ENCODE measurements at places on chromosomes 2 and 18.

GRCh38 chr18:36728345-36728744 lies 100.5 kb downstream of the TPGS2 start:
- no peak for DNase-seq

GRCh38 chr2:31004257-31004656 lies 134.0 kb downstream of the GALNT14 start:
- DNase-seq: no peak

DNA sequence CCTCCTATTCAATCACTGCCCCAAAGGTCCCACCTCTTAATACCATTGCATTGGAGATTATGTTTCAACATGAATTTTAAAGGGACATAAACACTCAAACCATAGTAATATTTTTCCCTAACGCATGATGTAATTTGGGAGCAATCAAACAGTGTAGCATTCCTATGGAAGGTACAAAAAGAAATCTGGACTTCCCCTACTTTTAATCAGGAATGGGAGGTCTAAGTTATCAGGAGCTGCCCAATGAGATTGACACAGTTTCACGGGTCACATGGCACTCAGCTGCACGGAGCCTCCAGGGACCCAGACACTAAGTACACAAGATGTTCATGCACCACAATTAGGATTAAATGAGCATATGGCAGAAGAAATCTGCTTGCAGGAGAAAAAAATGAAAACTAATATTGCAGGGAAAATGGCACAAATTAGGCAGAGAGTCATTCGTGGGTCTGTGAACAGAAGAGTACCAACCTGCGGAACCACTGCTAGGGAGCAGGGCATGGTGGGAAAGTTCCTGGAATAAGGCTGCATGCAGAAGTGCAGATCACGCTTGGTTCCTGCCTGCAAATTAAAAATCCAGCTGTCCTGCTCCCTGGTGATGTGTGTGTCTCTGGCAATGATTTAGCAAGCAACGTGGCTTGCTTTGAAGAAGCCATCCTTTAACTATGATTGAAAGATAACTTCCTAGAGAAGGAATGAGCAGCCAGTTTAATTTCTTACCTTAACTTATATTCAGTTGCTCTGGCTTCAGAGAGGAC lies 326.6 kb upstream of the ID2 start:
- DNase-seq: no peak

GRCh38 chr2:20592106-20593071 lies 58.5 kb downstream of the HS1BP3 start:
- DNase-seq: no peak

DNA sequence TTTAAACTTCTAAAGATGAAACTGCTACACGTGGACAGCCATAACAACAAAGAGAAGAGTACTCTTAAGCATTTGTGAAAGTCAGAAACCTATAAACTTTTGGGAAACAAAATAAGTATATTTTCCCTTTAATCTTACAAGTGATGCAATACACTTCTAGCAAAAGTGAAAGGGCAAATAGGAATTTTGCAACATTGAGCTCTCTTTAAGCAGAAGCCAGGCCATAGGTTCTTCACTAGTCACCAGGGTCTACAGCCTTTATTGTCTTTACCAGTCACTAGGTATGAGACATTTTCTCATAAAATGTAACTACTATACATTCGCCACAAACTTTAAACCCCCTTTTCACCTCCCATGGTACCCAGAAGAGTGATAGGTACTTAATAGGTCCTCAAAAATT lies 37.5 kb downstream of the SCN1A start:
- DNase-seq: no peak

GRCh38 chr2:84899304-84900204 lies 5.9 kb upstream of the TMSB10 start:
- DNase-seq: no peak

DNA sequence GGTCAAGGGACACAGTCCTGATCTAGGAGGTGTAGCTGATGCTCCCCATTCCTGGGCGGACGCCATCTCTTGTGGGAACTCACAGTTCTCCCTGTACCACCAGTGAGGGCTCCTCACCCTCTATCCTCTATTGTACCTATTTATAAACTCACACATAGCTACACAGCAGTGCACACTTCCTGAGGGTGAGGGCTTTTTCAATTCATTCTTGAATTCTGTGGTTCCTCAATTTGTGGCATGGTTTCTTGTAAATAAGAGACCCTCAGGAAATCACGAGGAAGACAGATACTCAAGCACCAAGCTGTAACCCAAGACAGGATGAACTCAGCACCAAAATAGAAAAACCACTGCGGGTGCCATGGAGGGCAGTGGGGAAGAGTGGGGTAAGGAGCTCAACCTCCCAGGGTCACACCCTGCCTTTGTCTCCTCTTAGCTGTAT lies 245.9 kb upstream of the PXDN start:
- DNase-seq: no peak

DNA sequence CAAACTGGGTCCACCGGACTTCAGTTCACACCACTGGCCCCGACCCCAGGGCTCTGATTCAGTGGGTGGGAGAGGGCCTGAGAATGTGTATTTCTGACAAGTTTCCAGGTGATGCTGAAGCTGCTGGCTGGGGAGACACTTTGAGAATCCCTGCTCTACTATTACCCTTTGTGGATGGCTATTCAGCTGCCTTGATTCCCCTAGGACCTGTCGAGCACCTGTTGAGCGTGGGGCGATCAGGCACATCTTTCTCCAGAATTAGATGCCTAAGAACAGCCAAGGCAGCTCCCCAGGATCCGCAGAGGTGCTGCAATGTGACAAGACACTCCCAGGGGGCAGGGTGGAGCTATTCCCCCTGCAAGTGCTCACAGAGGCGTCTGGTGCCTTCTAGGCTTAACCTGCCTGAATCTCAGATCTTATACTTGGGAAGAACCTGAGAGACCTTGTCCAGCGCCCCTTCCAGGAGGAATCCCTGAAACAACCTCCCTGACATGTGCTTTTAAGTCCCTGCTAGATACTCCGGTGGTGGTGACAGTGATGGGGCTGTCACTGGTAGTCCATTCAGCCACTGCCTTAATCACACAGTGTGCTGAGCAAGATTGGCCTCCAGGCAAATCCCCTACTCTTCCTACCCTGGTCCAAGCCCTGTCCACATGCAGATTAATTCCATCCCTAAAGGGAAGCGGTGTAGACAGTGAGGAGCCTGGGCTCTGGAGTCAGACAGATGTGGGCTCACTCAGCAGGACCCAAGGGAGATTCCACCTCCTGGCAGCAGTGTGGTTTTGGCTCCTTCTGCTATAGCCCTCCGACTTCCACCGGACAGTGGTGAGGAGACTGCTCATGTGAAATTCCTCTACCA lies 43.4 kb upstream of the OTOF start:
- DNase-seq: peak; percentile 46

DNA sequence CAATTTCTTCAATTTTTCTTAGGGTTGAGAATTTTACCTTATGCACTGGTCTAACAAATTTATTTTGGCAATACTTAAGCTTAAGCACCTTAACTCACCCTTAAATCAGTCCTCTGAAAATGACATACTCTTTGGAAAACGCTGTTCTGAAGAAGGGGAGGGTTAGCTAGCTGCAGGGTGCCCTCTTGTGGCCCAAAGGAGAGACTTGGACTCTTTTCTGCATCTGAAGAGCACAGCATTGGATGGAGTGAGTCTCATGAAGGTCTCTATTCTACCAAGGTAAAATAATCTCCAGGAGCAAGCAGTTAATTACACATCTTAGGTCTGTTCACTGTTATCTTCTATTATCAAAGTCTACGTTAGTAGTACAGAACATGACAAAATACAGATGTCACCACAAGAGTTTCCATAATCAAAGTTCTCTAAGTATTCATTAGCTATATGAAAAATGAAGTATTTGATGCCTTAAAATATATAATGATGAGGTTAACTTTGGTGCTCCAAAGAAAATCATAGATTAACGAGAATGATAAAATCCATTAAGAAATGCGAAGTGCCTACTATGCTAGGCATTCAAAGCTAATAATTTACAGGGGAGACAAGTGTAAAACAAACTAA lies 24.4 kb downstream of the PUM2 start:
- DNase-seq: peak; percentile 63

GRCh38 chr2:204973616-204974015 lies 428.3 kb downstream of the PARD3B start:
- no peak for DNase-seq

DNA sequence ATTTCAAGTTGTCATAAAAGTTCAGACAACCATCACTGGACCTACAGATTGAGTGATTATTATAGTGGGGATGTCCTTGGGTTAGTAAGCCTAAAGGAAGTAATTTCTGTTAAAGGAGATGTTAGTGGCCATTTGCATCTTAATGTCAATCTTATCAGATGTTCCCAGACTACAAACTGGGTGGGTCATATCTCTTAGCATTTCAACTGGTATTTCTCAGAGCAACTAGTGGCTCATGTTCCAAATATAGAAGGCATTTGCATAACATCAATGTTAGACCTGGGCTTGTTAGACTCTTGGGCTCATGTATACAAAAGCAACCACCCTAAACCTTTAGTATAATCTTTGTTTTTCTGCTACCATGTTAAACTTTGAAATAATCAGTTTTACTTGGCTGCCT lies 17.9 kb downstream of the PLEKHA3 start:
- DNase-seq: no peak

GRCh38 chr2:219752726-219753125 lies 125.3 kb downstream of the SLC4A3 start:
- DNase-seq: no peak

GRCh38 chr2:162126527-162126926 lies 25.5 kb downstream of the GCG start:
- no peak for DNase-seq

- DNase-seq: no peak
Observed at GRCh38 chr2:38709567-38710194, 41.5 kb downstream of the SRSF7 start.

- no peak for DNase-seq
Observed at GRCh38 chr2:48369971-48370370, 160.0 kb upstream of the STON1 start.

- DNase-seq: no peak
Observed at GRCh38 chr2:46878886-46879285, 36.7 kb downstream of the MCFD2 start.

DNA sequence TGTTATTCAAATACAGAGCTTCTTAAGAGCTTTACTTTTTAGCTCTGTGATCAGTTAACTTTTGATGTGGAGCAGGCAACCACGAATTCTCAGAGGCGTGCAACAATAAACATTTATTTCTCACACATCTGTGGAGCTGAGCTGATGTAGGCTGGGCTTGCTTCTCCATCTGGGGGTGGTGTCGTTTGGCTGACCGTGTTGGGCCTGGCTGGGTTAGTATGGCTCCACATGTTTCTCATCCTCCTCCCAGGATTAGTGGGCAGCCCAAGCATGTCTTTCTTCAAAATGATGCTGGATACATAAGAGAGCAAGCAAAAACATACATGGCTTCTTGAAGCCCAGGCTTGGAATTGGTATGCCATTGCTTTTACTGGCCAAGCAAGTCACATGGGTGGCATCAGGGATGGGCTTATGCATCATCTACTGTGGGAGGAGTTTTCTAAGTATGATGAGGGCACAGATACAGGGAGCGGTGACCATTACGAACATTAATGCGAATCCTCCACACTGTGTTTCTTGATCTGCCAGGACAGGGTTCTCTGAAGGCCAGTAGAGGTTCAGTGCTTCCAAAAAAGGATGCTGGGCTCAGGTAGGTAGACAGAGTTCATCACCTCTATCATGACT lies 157.0 kb upstream of the TNP1 start:
- no peak for DNase-seq

- no peak for DNase-seq
Observed at GRCh38 chr2:150219861-150220260, 267.6 kb downstream of the RND3 start.

- no peak for DNase-seq
Observed at GRCh38 chr2:54476852-54477251, 20.7 kb downstream of the SPTBN1 start.

- DNase-seq: no peak
Observed at GRCh38 chr2:28588292-28588670, 92.4 kb downstream of the PLB1 start.

GRCh38 chr2:26442707-26443106 lies 35.2 kb downstream of the OTOF start:
- DNase-seq: no peak

DNA sequence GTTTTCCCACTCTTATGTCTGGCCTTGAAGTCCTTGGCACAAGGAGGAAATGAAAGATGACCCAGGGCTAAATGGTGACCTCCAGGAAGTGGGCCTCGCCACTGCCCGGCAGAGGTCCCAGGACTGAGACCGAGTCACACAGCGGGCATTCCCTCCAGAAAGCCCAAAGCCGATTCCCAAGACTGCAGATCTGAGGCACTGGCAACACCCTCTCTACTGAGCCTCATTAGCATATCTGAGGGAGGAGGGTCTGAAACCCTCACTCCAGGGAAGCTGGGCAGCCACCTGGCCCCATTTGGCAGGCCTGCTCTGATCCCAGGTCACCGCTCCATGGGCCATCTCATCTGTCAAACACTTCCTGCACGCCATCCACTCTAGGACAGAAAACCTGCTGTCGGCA lies 29.1 kb downstream of the FAM178B start:
- DNase-seq: no peak

Measured in HTR-8/SVneo (cell line).